ENCODE measurements at places on chromosomes 3 and 15.

DNA sequence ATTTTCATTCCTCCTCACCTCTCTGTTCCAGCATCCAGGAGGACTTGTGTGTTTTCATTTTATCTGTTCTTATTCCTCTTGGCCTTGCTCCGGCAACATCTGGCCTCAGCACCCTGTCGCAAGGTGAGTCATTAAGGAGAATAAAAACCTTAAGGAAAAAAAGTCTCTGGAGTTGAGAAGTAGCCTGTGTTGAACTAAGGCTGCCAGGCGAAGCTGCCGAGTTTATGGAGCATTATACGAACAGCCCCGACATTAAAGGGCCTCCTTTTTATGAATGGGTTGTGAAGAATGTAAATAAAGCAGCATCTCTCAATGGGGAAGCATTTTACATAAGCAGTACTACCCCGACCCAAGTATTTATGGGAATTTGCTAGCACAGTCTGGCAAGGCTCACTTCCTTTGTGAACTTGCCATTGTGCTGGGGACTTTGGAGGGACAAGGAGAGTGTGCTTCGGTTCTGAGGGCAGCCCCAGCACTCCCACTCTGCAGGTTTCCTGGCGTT, 4.7 kb downstream of the BAHD1 start:
- DNase-seq: no peak

DNA sequence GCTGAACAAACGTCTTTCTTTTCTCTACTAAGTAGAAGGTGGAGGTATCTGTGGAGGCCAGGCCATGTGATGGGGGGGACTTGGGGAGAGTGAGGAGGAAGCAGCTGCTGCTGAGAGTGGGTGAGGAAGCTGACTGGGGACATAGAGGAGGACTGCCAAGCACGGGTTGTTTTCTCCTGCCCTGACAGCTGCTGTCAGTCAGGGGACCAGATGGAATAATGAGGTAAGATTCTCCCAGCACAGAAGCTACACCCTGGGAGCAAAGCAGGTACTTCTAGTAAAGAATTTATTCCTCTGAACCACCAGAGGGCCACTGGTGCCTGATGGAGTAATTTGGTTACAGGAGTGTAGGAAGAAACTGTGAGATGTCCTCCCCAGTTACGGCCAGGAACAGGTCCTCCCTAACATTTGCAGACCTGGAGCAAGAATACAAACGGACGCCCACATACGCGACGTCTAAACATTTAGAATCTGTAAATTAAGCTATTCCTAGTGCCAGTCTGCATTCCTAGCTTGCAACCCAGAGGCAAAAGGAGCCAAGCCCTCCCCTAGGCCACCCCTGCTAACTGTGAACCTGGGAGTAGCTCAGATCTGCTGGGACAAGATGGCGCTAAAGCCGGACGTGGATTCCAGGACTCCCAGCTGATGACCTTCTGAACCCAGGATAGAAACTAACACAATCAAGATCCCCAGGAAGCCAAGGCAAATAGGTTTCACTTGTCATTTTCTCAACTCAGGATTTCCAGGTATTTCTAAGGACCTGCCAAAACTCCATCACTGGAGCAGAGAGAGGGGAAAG, 14.8 kb downstream of the CRYGS start:
- no peak for DNase-seq

GRCh38 chr3:31105011-31105410, 210.6 kb upstream of the GADL1 start:
- no peak for DNase-seq

DNA sequence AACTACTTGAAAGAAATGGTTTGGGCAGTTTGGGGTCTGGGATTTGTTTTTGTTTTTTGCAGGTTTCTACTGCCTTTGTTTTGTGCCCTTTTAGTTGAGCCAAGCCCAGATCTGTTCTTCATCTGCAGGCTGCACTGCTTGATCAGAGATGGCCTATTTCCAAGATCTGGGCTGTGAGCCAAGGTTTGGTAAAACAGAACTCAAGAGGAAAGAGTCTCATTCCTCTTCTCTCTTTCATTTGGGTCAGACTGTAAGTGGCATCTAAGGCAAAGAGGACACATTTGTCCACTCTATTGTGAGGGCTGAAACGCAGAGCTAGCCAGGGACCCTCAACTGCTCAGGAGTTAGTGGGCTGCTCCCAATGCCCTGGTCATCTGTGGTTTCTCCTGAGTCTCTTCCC, 104.4 kb upstream of the UBE3A start:
- DNase-seq: peak; percentile 42

GRCh38 chr3:36866368-36866767, 78.5 kb downstream of the TRANK1 start:
- no peak for DNase-seq

- no peak for DNase-seq
These were observed 22.2 kb upstream of the CLDN18 start for GRCh38 chr3:137987723-137988122.

DNA sequence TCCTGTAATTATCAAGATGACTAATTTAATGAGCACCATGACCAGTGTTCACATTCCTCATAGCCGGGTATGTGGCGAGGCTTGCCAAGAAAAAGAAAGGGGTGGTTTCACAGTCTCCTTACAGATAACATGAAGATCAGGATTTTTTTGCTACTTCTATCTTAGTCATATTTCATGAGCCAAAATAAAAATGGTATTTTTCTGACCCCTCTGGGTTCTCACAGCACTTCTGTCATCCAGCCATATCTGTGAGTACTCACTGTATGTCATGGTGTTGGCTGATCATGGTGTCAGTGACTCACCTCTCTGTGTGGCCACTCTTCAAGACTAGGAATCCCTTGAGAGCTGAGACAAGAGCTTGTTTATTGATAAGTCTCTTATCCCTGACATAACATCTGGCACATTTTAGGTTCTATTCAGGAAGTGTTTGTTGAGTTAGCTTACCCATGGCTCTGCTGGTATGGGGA, 130.5 kb upstream of the LMCD1 start:
- no peak for DNase-seq

- DNase-seq: no peak
These were observed 16.2 kb upstream of the XIRP1 start for GRCh38 chr3:39208463-39209055.

GRCh38 chr15:66675446-66675845, 26.6 kb upstream of the SMAD6 start:
- no peak for DNase-seq

DNA sequence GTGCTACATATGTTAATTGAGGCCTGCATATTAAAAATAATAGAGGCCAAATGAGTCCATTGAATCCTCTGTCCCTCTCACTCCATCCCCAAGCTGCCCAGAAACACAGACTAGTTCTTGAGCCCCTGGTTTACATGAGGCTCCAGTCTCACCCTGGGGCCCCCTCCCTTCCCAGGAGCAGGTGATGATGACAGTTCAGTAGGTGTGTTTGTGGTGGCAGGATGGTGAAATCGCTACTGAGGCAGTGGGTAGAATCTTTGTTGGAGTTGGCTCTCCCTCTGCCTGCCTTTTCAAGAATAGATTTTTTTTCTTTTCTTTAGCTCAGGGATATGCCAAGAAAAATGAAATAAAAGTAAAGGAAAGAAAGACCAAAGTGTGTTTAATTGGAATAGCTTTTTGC, 288.7 kb downstream of the EPHB1 start:
- DNase-seq: no peak

DNA sequence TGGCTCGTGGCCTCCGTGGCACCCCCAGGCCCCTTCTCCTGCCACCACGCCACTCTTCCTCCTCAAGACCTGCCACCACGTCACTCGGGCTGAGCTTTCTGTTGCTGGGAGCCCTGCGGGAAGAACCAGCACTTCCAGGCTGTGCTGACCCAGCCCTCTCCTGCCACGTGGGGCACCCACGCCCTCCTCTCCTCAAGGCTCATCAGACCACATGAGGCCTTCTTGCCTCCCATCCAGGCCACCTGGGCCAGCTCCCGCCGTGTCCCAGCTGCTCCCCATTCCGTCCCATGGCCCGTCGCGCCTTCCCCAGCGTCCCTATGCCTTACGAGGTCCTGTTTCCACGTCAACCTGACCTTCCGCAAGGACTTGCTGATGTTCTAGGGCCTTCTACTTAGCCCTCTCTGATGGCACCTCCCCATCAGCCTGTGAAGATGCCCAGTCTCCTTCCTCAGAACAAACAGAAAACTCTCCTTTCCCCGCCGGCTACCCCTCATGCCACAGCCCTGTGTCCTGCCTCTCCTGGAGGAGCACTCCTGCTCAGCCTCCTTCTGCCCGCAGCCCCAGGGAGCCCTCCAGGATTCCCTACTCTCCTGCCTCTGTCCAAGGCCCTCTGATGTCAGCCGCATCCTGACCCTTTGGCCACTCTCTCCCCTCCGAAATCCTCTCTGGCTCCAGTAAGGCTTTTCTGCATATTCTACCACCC, 71.1 kb upstream of the BLM start:
- no peak for DNase-seq

- no peak for DNase-seq
These were observed 126.3 kb downstream of the DMXL2 start for GRCh38 chr15:51496246-51496645.

DNA sequence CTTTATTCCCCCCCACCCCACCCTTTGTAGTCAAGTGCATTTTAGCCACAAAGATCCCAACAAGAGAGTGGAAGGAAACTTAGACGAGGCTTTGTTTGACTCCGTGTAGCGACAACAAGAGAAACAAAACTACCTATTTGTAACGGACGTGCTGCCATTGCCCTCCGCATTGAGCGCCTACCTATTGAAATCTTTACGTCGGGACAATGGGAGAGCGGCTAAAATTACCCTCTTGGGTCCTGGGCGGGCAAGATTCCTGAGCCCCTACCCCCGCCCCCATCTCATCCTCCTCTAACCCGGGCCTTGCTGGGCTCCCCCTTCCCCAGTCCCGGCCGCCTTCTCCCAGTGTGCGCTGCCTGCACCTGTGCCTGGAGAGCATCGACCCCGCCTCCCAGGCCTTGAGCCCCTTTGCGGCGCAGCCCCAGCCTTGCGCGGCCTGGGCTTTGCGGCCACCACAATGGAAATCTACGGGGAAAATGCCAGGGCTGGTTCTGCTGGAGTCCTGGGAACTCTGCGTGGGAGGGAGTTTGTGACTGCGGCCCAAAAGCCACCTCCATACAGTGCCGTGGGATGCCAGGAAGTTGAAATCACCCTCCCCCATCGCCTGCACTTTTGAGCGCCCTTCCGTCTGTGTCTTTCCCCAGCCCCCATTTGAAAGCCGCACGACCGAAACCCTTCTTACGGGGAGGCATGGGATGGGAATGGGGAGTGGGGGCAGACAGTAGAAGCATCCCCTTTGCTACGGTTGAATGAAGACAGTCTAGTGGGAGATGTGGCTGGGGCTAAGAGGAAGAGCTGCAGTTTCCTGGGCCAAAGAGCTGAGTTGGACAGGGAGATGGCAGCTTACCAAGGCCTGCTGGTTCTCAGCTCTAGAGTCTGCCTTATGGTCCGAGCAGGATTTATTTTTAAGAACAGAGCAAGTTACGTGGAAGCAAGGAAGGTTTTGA, 1.1 kb upstream of the SOX2 start:
- no peak for DNase-seq

DNA sequence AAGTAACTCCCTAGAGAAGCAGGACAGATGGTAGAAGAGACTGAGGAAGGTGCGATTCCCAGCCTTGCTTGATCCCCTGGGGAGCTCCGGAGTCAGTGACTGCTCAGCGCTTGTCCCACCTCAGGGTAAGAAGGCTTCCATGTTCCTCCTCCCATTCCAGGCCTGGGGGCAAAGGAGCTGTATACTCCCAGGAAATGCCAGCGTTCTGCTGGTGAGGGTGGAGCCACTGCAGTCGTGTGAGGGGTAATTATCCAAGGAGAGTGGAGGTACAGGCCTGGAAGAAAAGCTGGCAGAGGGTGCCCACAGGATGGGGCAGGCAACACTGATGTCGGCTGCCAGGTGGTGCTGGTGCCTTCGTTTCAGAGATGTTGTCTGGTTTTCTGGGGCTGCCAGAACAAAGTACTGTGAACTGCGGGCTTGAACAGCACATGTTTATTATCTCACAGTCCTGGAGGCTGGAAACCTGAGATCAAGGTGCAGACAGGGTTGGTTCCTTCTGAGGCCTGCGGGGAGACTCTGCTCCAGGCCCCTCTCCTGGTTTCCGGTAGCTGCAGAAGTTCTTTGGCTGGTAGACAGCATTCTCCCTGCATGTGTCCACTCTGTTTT, 12.1 kb upstream of the APBA2 start:
- DNase-seq: no peak

GRCh38 chr3:129119365-129120100, 2.1 kb downstream of the RAB43 start:
- DNase-seq: no peak

DNA sequence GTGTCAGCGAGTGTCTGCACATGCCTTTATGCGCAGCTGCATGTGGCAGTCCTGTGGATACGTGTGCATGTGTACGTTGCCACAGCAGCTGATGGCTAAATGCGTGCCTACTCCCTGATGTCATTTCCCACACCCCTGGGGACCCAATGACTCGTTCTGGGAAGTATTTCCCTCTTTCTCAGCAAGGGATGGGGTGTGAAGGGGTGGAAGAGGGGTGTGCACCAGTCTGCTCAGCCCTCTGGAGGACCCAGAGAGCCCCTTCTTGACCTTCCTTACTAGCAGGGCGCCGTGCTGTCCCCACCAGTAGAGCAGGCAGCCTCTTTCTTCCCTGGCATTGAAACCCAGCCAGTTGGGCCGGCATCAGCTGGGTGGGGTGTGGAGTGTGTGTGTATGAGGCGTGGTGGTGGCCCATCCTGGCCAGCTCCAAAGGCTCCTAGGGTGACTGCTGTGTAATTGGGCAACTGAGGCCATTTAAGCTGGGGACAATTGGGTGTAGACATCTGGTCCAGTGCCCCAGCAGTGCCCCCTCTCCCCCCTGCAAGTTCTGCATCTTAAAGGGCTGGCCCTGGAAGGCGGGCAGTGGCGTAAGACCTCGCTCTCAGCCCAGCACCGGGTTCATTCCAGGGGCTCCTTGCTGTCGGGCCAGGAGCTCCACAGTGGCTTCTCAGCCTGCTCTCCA, 19.2 kb downstream of the SNX33 start:
- DNase-seq: no peak

GRCh38 chr15:70826634-70827033, 27.3 kb downstream of the LARP6 start:
- peak; percentile 34 for DNase-seq

- no peak for DNase-seq
These were observed 54.4 kb upstream of the KIF23 start for GRCh38 chr15:69359722-69360121.

- no peak for DNase-seq
These were observed 4.7 kb upstream of the GOLGA8B start for GRCh38 chr15:34588046-34588674.

- DNase-seq: no peak
These were observed 221.2 kb upstream of the ALCAM start for GRCh38 chr3:105145511-105145910.

GRCh38 chr3:98329392-98330124, 24.1 kb upstream of the OR5K4 start:
- DNase-seq: peak; percentile 45

GRCh38 chr3:112739252-112739965, 98.5 kb upstream of the CCDC80 start:
- no peak for DNase-seq

- peak; percentile 79 for DNase-seq
These were observed 14.4 kb upstream of the MRPS22 start for GRCh38 chr3:139329364-139329850.

GRCh38 chr3:122609798-122610559, 32.5 kb downstream of the PARP15 start:
- DNase-seq: no peak

DNA sequence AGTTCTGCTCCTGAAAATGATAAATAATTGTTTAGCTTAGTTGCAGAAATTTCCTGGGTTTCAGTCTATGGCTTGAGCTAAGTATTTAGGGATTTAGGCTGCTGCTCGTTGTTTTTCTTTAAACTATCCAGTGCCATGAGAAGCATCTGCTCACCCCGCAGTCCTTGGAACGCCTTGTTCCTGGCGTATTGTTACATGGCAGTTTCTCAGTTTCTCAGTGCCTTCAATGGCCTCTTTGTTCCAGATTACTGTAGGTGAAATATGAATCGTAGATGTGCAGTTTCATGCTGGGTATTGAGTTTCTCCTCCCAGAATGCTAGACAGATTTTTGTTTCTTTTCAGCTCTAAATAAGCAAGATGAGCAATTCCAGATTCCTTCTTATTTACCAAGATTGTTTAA, 269.5 kb upstream of the GBE1 start:
- DNase-seq: no peak
